ENCODE measurements at places on chromosomes 3 and 15.

DNA sequence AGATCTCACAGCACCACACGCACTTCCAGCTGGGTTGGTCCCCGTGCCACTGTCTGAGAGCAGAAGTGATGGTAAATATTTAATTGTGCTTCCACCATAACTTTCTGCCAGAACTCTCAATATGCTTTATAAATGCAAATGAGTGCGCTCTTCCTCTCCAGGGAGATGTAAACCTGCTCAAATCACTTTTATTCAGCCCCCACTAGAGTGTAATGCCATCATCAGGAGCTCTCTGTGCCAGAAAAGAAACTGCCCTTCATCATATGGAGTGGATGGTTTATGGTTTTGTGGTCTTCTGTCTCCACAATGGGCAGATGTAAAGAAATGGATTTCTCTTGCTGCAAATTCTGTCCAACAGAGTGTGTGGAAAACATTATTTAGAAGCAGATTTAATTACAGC is 127.0 kb downstream of the EPHB1 start:
- no peak for DNase-seq

DNA sequence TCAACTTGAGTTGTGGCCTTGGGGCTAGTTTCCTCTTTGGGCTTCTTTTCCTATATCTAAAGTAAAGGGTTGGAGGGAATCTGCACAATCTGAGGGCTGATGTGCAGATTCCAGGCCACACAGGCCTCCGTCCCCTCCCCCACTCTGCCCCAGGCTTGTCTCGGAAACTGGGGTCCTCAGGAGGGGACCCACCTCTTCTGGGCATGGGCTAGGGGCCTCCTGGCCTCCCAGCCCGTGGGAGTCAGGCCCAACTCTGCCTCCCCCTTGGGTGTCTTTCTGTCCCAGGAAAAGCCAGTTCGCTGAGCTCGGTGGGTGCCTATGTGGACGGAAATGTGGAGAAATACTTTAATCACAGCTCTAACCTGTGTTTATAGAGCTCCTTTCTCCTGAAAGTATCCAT is 4.8 kb downstream of the SMAD6 start:
- no peak for DNase-seq

DNA sequence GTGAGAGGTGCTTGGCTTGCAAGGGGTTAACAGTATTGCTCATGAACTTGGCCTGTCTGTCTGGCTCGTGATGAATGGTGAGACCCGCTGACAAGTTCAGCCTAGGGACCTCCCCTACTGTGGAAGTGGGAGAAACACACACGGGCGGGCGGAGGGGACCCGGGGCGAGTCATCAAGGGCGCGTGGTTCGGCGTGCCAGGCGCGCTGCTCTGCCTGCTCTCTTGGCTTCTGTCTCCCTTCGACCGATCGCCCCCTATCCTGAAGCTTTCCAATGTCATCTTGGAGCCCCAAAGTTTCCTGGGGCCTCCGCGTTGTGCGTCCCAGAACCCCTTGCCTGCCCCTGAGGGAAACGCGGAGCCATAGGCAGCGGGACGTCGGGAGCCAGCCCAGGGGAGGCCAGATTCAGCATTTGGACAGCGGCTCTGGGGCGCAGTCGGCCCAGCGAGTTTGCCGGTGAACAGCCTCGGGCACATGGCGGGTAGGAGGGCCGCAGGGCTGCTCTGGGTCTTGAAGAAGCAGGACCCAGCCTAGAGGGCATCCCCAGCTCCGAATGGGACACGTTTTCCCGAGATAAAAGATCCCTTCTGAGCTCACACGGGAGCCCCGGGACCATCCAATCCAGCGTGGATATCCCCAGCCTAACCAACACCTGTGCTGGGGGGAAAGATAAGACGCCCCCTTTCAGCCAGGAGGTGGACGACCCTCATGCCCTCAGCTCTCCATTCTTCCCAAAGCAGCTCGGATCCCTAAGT is 27.0 kb upstream of the POLG start:
- DNase-seq = peak; percentile 97

DNA sequence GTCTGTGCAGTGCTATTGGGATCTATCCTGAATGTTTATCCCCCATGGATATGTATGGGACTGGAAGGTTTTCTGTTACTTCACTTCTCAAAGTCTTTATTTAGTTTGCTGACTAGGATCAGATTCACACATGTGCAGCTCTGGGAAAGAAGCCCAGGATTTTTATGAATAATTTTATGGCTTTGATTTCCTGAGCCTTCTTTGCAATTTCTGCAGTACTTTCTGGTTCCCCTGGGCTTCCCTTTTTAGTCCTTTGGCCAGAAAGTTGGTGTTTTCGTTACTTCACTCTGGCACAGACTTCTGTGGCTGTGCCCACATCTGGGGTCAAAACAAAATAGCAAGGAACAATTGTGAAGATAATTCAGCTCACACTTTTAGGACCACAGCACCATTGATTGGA is 721.0 kb downstream of the OTOL1 start:
- no peak for DNase-seq

GRCh38 chr3:37530047-37530697 is 331.5 kb upstream of the CTDSPL start:
- DNase-seq = no peak

DNA sequence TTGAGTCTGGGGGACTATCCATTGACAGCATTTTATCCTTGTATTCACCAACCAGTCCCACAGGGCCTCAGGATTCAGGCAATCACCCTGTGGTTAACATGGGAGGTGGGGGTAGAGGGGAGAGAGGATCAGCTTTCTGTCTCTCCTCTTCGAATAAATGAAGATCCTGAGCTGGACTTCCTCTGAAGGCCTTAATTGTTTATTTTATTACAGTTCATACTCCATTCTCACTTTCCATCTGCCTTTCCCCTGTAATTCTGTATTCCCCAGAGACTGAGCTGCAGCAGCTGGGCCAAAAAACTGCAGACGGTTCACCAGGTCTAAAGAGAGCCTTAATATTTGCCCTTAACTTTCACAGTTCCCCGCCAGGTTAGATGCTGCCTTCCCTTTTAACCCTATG is 11.9 kb downstream of the TAGLN3 start:
- no peak for DNase-seq
